ENCODE measurements at places on chromosomes 12 and 14.

DNA sequence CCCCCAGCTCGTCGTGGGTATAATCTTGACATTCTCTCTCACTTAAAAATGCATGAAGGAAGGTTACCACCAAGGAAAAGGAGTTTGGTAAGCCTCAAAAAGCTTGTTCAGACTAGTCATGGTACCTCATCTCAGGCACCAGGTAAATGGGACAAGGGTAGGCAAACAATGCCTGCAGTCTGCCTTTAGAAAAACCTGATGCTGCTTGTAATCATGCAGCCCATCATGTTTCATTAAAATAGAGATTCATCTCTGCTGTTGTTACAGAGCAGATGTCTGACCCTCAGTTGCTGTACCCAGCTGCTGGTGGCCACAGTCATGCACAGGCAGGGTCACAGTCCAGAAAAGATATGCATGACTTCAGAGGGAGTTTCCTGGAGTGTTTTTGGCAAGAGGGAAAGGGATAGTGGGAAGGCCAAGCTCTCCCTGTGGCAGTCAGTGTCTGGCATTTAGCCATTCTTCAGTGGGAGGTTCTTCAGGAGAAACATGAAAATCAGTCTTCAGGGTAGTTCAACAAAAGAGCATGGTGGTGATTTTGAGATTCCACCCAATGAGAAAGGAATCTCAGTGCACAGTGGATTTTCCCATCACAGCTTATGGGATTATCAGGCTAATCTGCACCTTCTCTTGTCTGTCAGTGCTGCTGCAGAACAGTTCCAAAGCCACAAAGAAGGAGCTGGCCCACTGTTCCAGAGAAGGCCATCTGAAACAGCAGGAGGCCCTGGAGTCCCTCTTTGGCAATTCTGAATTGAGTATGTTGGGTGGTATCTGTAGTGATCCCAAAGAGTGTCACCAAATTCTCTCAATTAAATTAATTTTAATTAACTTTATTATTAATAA, 202.7 kb upstream of the FRMD6 start:
- no peak for DNase-seq

DNA sequence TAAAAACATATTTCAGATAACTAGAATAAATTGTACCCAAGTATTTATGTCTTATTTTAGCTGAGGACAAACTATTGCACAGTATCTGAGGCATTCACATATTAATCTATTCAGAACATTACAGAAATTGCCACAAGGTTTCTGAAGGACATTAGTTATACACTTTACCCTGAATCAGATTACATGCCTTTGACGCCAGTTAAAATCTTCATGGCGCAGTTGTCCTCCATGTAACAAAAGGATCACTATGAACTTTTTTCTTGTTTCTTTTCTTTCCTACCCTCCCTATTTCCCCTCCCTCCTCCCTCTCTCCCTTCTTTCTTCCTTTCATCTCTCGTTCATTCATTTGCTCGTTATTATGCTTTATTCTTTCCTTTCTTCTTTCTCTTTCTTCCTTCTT, 176.6 kb upstream of the KITLG start:
- no peak for DNase-seq

DNA sequence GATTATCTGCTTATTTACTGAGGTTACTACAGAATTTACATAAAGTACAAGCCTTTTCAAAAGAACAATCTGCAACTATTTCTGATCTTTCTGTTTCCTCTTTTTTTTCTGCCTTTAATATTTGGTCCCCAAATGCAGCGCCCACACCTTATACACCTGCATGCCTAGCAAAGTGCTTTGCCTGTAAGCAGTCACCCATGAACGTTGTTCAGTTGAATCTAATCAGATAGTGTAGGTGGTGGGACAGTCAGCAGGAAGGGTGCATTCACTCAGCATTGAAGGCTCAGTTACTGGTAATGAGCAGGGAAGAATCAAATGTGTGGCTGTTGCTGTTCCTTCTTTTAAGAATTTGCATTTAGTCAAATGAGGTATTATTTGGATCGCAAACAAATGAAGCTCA, 108.4 kb downstream of the GPR135 start:
- no peak for DNase-seq

- peak; percentile 76 for DNase-seq
Observed at GRCh38 chr12:13573698-13574321, 377.3 kb downstream of the EMP1 start.

DNA sequence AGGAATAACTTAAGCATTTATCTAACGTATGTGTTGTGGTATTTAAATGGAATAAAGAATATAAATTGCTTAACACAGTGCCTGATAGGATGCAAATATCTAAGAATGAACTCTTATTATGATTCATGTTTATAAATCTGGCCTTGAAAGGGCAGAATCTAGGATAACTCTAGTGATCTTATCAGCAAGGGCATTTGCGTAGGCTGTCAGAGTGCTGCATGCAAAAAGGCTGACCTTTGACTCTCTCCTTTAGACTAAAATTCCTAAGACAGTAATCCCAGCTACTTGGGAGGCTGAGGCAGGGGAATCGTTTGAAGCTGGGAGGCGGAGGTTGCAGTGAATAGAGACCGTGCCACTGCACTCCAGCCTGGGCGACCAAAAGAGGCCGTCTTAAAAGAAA, 31.3 kb upstream of the ANP32D start:
- no peak for DNase-seq

- peak; percentile 7 for DNase-seq
Observed at GRCh38 chr12:40016980-40017379, 88.9 kb downstream of the SLC2A13 start.

DNA sequence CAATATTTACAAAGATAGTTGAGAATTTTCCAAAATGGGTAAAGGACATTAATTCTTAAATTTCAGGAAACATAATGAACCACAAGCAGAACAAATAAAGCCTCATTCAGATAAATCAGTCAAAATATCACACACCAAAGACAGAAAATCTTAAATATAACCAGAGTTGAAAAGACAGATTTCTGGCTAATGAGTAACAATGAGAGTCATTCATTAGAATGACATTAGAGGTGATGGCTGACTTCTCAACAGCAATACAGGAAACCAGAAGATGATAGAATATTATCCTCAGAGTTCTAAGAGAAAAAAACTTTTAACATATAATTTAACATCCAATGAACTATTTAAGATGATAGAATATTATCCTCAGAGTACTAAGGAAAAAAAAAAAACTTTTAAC, 124.2 kb downstream of the DENND5B start:
- DNase-seq, result no peak

DNA sequence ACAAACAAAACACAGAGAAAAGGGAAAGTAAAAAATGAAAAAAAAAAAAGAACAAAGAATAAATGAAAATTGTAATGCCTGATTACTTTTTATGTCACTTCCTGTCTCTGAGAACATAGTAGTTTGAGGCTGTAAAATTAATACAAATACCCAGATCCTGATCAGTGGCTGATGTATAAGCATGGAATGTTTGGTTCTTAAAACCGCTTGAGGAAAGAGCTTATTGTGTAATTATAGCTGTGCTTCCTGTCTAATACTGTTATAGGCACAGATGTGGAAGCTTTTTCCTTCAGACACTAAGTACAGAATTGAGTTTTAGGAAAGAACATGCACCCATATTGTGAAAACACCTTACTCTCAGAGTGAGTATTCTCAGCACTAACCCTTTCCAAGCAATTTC, 86.9 kb downstream of the AVPR1A start:
- peak; percentile 33 for DNase-seq

DNA sequence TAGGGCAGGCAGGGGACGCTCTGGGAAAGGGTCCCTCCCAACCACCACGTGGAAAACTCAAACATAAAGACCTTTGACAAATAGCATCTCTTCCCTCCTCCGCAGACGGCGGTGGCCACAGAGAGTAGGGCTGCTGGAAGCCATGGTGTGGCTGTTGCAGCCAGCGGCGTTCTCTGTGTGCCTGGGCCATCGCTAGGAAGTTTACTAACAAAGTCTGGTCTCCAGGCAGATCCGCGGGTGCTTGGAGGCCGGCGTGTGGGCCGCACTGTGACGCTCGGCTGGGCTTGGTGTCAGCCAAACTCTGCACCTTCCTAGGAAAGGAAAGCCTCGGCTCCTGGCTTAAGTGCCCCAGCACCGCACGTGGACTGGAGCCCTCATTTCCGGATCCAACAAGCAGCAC, 65.6 kb downstream of the CCDC88C start:
- no peak for DNase-seq

GRCh38 chr14:68741839-68742470, 50.9 kb downstream of the ZFP36L1 start:
- DNase-seq, result no peak

- no peak for DNase-seq
Observed at GRCh38 chr14:85634205-85634604, 104.3 kb downstream of the FLRT2 start.

DNA sequence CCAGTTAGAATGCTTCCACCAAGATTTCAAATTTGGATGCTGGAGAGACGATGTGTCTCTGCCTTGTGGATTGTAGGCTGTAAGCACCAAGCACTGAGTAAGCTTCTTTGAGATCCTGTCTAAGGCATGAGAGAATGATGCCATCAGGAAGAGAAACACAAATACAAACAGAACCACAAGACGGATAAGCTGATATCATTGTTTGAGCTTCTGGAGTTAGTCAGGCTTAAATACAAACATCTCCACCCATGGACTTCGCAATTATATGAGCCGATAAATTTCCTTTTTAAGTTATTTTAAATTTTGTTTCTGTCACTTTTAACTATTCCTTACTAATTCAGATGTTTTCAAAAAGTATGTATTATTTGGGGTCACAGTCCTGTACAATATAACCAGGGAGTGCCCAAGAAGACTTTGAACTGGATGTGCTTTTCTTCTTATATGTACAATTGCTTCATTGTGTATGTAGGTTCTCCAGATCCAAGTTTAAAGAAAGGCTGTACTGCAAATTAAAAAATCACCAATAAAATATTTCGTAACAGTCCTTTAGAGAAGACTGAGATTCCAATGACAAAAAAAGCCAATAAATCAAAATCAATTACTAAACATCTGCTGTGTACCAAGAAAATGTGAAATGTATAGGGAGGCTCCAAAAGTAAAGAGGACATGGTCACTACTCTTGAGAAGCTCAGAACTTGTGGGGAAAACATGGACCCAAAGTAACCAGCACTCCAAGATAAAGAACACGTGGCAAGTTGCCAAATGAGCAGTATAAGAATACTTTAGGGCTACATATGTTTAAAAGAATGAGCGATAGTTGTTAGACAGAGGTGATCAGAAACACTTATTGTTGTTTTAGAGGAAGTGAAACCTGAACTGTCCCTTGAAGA, 274.1 kb downstream of the ADAMTS20 start:
- DNase-seq, result no peak

GRCh38 chr12:13141686-13142085, 38.2 kb upstream of the GSG1 start:
- DNase-seq, result no peak

DNA sequence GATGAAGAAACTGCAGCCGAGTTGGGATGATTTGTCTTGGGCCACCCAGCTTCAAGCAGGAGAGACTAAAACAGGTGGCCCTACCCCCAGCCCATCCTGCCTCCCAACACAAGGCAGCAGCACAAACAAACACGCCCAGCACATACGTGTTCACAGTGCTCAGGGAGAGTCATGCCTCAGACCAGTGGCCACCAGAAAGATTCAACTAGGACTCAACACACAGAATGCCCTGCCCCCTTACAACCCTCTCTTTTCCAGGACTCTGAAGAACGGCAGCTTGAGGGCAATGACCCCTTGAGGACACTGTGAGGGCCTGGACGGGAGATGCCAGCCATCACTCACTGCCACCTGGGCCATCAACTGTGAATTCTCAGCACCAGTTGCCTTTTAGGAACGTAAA, 75.0 kb downstream of the NT5DC3 start:
- no peak for DNase-seq

GRCh38 chr14:63241096-63241495, 36.9 kb downstream of the RHOJ start:
- DNase-seq, result no peak

GRCh38 chr12:1566449-1567135, 27.8 kb downstream of the FBXL14 start:
- no peak for DNase-seq
